NCI-H1092 (cell line): ENCODE measurements at places on chromosomes 12 and 14.

DNA sequence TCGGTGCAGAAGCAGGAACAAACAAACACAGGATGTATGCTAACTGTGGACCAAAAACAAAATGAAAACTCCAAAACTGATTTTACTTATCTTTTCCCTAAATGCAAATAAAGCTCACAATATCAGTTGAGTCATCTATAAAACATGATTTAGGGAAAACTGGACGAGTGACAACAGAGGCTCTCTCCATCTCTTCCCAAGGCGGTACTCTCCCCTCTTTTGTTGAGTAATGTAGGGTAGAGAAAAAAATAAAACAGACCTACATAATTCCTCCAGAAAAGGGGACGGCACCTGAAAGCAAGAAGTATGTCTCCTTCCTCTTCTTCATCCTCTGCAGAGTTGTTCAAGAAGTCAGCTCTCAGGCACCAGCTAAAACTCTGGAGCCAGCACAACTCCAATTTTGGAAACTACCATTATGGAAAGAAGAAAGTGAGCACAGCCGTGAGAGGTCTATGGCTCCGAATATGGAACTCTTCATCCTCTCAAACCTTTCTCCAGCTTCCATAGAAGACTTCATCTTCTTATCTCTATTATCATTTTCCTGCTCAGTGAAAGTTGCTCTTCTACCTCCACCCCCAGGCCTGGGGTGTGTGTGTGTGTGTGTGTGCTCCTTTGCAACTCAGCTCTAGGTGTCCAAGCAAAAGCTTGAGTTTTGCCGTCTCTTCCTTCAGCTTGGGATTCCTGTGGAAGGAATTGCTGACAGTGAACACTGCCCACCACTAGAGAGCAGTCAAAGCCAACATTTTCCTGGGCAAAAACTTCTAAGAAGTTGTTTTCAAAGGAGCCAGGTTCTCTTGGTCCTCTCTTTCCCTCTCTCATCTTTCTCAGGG lies 155.4 kb downstream of the DIO2 start:
- peak; percentile 38 for DNase-seq

DNA sequence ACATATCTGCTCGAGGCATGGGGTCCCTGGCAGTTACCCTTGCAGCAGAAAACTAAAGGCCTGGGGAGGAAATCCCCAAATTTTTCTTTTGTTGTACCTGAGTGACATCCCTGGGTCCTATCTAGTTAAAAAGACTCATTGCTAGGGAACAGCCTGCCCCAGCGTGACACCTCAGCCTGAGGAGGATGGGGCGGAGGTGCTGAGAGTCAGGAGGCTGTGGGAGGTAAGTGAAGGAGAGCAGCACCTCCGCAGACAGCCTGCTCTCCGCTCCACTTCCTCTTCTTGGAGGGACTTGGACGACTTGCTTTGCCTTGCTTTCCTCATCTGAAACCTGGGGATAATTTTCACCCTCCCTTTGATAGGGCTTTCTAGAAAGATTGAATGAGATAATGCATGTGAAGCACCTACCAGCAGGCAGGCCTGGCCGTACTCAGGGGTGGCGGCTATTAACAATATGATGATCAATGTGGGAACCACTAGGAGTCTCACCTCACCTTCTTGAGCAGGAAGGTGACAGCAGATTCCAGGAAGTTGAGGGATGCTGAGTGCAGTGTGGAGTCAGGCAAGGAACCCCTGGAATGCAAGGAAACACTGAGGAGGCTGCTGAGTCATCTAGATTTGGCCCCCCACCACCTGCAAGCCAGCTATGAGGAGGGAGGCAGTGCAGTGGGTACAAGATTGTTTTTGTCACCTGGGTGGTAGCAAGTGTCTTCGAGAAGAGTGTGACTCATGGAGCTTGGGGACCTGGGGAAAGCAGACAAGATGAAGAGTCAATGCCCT lies 23.2 kb downstream of the UBE3B start:
- no peak for DNase-seq

GRCh38 chr12:119786539-119786938 lies 90.6 kb downstream of the CIT start:
- no peak for DNase-seq

- peak; percentile 22 for DNase-seq
Observed at GRCh38 chr14:95533391-95533821, 1.4 kb upstream of the GLRX5 start.

DNA sequence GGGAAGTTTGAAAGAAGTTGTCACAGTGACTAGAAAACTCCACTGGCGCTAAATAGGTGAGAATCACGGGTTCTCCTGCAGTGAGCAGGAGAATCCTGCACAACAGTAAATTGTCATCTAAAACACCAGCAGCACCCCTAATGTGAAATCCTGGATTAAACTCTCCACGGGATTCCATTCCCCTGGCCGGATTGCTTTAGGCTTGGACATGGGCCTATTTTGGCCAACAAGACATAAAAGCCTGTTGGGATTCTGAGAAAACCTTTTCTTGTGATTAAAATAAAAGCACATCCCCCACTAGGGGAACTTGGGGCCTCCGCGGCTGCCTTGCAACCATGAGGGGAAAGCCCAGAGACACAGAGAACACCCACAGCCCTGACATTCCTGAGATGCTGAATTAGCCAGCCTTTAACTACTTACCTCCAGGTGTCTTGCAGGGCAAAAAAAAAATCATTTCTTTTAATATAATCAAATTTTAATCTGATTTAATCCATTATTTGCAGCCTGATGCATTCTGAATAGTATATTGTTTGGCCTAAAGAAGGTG lies 21.0 kb upstream of the TSPAN11 start:
- DNase-seq: no peak

DNA sequence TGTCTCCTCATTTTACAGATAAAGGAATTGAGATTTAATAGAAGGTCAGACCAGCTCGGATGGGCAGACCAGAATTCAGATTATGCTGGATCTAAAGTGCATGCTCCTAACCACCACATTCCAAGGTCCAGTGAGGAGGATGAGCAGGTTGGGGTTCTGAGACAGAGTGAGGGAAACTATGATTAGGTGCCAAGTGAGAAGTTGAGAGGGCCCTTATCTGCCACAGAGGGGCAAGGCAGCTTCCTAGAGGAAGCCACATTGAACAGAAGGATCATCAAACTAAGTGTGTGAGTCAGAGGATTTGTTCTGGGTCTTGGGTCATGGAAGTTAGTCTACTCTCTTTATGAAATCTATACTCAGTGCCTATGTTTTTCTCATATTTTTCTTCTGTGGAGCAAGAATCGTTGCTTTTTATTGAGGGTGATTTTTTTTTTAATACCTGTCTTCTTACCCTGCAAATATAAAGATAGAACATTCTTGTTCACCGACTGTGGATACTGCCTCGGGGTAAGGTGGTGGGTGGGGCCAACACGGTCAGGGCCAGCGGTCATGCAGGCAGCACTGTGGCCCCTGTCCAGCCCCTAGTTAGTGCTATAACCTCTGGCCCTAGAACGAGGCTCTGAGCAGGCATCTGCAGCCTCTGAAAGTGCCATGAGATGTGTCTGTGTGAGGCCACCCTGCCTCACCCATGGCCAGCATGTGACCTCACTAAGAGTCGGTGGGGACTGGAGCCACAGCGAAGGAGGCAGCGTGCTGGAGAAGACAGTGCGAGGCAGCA lies 55.6 kb upstream of the PTHLH start:
- DNase-seq: no peak

GRCh38 chr14:95497561-95498011 lies 18.9 kb downstream of the SYNE3 start:
- DNase-seq: no peak

- DNase-seq: peak; percentile 9
Observed at GRCh38 chr12:19546611-19547162, 107.4 kb downstream of the AEBP2 start.

DNA sequence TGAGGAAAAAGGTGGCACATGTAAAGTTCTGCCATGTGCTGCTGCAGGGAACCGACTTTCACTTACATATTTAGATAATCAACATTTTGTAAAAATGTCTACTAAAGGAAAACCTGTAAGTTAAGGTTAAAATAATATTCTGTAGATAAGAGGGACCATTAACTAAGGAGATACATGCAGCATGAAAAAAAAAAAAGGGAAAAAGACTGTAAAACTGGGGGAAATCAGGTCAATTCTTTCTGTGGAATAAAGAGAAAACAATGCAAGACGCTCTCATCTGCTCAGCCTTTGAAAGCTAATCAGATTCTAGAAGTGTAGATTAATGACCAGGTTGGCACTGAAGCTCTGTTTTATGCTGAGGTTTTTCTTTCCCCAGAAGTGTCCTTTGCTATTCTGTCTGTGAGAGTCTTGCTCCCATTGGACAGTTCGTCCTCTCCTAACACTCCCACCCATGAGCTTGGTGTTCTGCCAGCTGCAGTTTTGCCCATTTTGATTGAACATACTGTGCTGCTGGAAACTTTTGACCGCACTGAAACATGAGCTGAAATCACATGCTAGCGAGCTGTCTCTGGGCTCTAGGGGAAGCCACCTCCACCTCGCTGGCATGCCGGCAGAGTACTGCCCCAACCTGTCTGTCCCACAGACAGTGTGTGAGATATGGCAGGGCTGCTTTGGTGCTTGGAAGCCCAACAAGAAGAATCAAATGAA lies 39.7 kb downstream of the PPTC7 start:
- DNase-seq: no peak

GRCh38 chr12:63151623-63152320 lies 771 bp upstream of the AVPR1A start:
- DNase-seq: peak; percentile 27

DNA sequence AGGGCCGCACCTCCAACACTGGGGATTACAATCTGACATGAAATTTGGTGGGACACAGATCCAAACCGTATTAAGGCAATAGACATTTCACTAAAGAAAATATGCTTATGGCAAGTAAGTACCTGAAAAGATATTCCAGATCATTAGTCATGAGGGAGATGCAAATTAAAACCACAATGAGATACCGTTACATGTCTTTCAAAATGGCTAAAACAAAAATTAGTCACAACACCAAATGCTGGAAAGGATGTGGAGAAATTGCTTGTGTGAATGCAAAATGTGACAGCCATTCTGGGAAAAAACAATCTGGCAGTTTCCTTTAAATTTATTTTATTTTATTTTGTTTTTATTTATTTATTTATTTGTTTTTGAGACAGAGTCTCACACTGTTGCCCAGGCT lies 82.3 kb upstream of the PTGDR start:
- no peak for DNase-seq

DNA sequence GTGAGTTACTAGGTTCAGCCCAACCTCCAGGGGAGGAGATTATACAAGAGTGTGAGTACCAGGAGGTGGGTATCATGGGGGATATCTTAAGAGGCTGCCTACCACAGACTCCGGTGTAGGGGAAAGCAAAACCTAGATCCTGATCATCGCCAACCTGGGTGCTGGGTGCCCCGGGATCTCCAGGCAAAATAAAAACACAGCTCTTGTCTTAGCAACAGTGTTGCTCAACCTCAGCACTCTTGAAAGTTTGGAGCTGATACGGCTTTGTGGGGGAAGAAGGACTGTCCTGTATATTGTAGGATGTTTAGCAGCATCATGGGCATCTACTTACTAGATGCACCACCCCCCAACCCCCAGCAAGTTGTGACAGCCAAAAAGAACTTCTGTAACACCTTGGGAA lies 74.5 kb downstream of the CCDC60 start:
- DNase-seq: no peak

- DNase-seq: no peak
Observed at GRCh38 chr12:67080637-67081036, 188.5 kb upstream of the CAND1 start.

GRCh38 chr12:53343969-53344368 lies 7.8 kb upstream of the SP7 start:
- no peak for DNase-seq

- no peak for DNase-seq
Observed at GRCh38 chr12:38872156-38872555, 33.2 kb downstream of the CPNE8 start.

- no peak for DNase-seq
Observed at GRCh38 chr12:93536111-93536765, 36.2 kb upstream of the SOCS2 start.

DNA sequence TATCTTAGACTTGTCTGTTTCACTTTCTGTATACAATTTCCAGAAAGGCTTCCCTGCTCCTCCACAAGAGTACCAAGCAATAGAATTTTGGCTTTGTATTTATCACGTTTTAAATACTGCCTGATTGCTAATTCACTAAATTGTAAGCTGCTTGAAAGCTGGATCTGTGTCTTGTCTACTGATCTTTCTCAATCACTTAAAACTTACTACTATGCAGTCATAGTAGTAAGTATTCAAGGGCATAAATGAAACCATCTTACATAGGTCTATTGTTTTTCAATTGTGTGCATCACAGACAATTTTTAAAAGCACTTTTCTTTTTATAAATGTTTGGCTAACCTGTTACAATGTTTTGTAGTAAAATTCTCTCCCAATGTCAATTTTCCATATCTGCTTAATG lies 1.2 kb upstream of the GLIPR1L2 start:
- DNase-seq: no peak

DNA sequence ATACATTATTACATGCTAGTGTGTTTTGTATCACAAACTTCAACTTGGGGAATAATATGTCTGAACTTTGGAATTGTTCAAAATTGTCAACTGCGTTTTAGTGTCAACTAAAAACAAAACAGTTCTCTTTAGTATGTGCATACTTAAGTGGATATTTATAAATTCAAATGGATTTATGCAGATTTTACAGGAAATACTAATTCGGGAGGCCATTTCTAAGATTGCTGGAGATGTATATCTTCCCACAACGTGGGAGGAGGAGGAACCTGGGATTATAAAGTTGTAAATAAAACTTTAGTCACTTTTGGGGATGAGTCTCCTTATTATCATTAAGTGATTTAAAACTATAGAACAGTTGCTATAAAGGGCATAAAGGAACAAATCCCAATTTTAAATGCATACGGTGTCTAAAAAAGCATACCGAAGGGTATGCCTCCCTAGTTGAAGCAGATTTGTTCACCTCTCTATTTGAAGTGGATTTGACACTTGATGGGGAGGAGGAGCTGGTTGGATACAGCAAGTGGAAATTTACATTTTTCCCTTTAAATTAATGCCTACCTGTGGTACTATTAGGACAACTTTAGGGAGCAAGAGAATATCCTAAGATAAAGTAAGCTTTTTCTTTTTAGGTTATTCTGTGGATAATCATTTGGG lies 2.7 kb downstream of the PDE3A start:
- DNase-seq: no peak
